ENCODE measurements at places on chromosomes 1 and 21.
A peak's percentile ranks its signal among the peaks of the same experiment; 100 is the strongest.

- no peak for DNase-seq
These were observed 9.8 kb downstream of the COL8A2 start for GRCh38 chr1:36115200-36115669.

GRCh38 chr1:241990040-241990439 lies 8.9 kb downstream of the MAP1LC3C start:
- DNase-seq, result no peak

DNA sequence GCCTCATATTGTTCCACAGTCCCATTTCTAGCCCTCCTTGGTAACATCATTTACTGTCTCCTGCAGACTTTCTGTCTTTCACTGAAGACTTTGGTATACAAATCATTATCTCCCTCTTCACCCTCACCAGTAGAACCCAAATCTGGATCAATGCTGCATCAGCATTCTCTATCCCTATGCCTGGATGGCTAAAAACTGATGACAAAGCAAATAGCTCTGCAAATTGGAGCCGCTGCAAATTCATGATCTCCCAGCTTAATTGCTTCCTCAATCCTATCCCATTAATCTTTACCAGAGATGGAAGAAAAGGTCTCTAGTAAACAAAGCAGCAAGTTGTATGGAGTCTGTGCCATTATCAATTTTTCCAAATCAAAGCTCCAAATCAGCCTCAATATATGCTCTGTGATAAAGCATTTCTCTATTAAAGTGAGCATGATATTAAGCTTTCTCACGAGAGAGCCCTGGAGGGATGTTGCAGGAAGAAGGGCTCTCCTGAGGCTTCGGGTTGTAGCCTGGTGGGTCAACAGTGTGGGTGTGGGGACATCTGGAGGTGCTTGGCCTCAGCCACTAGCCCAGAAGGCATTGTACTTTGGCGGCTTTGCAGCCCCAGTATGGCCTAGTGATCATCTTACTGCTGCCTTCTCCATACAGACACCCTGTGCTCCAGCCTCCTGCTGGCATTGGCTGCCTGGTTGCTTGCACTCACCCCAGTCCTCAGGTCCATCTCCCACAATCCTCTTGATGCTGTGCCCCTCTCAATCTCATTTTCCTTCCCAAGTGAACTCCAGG lies 46.2 kb upstream of the COL24A1 start:
- DNase-seq, result no peak

DNA sequence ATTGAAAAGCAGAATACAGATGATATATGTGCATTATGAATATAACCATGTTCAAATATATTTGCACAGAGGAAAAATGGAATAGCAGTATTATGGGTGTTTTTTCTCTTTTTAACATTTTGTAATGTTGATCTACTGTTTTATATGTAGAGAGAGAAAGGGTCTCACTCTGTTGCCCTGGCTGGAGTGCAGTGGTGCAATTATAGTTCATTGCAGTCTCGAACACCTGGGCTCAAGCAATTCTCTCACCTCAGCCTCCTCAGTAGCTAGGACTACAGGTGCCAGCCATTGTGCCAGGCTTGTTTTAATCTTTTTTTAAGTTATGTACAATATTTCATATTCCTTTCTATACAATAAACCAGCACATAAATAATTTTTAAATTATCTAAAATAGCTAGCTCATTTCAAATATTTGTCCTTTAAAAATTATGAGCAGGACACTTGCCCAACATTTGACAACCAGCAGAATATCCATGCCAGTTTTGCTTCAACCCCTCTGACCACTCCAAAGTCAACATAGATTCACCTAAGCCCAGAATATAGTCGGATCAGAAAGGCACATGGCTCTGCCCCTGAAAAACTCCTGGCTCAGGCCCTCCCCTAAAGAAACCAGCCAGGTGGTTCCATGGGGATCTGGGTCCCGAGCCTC lies 29.8 kb downstream of the ZNF281 start:
- no peak for DNase-seq

DNA sequence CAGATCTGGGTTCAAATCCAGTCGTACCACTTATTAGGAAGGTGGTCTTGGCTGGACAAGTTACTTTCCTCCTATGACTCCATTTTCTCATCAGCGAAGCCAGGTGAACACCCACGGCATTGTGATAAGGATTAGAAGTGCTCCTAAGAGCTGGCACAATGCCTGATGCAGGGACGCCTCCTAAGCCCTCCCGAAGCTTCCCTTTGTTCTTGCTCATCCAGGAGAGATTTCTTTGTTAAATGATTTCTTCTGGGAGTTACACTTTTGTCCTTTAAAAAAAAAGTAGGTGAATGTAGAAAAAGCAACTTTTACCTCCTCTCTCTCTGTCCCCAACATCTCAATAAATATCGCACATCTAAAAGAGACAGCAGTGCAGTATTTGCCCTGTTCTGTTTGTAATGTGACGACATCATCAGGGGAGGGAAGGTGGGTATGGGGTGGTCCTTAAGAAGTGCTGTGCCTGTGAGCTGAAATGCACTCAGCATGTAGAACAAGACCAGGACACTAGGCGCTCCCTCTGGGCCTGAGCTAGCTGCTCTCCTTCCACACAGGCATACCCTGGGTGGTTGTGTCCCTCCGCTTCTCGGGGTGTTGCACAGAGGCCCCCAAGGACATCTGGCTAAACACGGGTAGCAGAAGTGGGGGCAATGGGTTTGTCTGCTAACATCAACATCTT lies 43.9 kb downstream of the SUSD4 start:
- DNase-seq, result no peak

DNA sequence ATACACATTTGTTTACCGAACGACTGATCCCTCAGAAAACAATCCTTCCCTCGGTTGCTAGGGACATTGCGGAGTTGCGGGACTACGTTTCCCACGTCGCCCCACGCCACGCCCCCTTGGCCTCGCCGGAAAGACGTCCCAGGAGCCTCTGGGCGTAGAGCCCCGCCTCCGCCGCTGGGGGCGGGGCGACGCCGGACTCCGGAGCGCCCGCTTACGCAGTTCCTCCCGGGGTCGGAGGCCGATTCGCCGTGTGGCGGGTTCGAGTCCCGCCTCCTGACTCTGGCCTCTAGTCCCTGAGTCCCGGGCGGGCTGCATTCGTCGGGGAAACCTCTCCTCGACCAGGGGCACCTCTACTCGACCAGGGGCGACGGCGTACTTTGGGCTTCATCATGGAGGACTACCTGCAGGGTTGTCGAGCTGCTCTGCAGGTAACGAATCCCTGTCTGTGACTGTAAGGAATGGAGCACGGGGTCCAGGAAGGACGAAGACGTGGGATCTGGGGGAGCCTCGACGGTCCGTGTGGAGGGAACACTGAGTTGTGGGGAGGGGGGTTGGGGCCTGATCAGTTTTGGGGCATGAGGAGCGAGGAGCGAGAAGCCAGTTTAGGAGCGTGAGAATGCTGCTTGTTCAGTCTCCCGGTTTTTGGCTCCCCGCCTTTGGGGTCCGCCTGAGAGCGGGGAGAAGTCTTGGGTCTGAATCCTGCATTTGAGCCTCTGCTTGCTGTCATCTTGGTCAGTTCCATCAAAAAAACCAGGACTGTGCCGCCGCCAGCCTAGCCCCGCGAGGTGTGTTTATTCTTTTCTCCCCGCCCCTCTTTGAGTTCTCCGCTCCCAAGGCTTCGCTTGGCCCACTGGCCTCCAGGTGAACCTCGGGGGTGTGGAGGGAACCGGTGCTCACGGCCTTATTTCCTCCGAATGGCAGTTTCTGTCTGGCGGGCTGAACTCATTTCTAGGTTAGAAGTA lies at the start of gene PRUNE1:
Gene PRUNE1 (plus strand): TSS at position 206 of the 962 bp plus-strand sequence. CDS start 184 bp downstream, at position 390.
- peak; percentile 99 for DNase-seq

DNA sequence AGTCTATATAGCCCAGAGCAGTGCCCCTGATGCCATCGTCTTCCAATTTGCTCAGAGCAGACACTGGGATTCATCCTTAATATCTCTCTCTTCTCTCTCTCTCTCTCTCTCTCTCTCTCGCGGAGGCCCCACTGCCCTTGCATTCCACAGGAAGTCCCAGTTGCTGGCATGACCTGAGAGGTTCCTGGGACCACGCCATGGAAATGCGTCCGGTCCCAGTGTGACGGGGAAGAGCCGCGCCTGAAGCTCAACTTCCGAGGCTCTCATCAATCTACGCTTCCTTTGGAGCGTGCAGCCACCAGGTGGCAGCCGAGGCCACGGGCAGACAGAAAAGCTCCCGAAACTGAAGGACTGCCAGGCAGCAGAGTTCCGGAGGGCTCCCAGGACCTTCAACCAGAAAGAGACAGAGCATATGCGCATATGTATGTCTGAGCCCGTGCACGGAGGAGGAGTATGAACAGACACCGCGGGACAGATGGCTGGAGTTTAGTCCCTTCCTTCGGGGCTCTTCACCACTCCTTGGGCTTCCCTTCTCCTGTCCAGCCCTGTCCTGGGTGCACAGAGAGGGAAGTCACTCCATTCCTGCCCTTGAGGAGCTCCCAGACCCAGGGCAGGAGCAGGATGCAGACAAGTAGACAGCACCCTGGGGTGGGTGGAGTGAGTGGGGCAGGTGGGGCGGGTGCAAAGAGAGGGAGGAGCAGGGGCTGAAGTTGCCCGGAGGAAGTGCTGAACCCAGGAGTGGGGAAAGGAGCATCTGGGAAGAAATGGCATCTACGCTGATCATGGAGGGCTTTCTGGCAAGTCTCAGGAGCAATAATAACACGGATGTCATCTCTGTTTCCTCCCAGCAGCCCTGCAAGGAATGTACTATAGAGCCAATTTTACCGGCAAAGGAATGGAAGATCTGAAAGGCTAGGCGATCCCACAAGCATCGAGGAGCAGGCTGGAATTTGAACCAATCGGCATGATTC lies 10.5 kb downstream of the PDZK1IP1 start:
- peak; percentile 67 for DNase-seq

- no peak for DNase-seq
These were observed 7.4 kb upstream of the DNMT3L start for GRCh38 chr21:44269090-44269489.

DNA sequence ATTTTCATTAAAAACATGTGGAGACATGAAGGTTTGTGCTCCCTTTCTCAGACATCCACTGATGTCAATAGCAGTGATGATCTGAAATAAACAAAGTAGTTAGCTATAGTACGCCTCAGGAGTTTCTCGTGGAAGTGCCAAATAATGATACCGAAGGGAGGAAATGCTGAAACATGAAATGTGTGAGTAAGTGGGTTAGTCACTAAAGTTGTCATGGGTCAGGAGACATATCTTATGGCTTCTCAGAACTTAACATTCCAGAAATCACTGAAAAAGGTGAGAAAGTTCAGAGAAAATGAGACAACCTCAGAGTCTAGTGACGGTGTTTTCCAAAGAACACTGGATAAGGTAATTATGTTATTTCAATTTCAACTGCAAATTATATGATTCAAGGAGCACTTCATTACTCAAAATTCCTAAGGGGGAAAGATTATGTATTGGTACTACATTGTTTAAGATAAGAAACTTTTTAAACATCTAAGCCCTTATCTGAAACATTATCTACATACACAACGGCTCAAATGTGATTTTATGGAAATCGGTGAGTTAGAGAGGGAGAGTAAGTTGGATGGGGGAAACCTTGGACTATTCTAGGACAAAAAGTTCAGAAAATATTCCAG lies 20.6 kb downstream of the NIBAN1 start:
- peak; percentile 44 for DNase-seq

- no peak for DNase-seq
These were observed 2.7 kb downstream of the CDKN2C start for GRCh38 chr1:50972766-50973165.

DNA sequence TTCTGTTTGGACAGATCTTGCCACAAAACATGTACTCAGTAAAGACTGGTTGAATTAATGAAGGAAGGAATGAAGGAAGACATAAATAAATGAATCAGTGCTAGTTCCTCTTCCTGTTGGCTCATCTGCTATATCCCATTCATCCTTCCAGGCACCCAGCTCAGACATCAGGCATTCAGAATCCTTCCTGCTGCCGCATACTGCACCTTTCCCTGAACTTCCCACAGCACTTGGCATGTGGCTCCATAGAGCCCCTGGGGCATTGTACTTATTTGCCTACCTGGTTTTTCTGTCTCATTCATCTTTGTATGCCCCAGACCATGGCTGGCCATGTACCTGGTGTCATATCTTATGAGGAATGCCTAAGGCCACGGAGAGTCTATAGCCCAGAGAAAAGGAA lies 34.4 kb upstream of the ZNF648 start:
- no peak for DNase-seq

DNA sequence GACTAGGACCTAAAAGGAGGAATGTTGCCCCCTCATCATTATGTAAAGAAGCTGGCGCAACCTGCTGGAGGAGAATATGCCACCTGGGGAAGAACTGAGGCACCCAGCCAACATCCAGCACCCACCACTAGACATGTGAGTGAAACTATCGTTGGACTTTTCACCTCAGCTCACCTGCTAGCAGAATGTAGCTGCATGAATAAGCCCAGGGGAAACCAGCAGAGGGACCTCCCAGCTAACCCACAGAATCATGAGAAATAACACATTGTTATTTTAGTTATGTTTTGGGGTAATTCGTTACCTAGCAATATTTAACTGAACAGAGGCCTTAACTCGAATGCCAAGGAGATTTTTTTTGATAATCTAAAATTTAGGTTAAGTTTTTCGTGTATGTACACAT lies 542.5 kb upstream of the DAB1 start:
- no peak for DNase-seq

DNA sequence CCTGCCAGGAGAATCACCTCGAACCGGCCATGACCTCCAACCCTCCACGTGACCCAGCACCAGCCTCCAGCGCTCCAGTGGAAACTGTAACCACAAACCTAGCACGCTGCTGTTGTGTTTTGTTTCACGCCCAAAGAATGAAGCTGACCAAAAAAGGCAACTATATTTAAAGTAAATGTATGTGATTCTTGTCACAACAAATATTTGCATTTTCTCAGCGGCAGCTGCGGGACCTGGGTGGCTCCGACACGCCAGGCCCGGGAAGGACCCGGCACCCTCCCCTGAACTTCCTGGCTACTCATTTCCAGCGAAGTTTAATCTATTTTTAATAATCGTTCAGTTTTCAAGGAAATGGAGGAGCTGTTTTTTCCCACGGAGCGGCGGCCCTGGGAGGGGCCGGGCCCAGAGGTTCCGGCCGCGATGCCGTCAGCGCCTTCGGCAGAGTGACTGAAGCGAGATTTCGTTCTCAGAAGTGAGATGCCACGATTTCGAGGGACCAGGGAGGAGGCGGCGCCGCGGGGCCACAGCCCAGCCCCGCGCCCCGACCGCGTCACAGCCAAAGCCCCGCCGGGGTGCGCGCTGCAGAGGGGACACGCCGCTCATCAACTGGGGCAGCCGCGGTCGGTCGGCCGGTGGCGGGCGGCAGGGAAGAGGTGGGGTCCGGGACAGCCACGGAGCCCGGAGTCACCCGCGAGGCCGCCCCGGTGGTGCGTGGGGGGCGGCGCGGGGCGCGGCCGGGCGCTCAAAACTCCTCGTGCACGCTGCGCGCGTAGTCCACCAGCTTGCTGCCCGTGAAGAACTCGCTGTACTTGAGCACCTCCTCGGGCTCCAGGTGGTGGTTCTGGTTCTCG lies 3.0 kb upstream of the TNFRSF4 start:
- peak; percentile 70 for DNase-seq

DNA sequence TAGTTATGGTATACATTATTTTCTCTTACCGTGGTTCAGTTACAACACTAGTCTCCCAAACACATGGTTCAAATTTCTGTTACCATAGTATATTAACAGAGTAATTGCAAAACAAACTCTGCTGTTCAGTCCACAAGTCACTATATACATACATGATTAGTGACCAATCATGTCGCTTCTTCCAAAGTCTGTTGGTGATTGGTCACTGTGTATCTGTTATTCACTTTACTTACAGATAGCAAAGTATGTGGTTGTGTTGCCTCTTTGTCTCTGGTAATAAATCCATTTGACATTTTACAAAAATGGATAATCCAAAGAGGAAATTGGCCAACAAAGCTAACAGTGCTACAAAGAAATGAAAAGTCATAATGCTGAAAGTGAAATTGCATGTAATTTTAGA lies 107.2 kb downstream of the RABGAP1L start:
- DNase-seq, result no peak

GRCh38 chr1:22562584-22563583 lies at the start of gene EPHA8:
Gene EPHA8 (plus strand): TSS chr1:22563489. CDS start chr1:22563636, 147 bp downstream.
- DNase-seq, result no peak

Measured in CD4-positive, alpha-beta T cell treated with Interleukin-4 for 4 hours (primary cell).